Activated CD8-positive, alpha-beta memory T cell treated with anti-CD3 and anti-CD28 coated beads for 48 hours (primary cell): ENCODE measurements at places on chromosomes 16 and 17.

GRCh38 chr17:71870546-71870862 is 250.3 kb upstream of the SOX9 start:
- no peak for DNase-seq

DNA sequence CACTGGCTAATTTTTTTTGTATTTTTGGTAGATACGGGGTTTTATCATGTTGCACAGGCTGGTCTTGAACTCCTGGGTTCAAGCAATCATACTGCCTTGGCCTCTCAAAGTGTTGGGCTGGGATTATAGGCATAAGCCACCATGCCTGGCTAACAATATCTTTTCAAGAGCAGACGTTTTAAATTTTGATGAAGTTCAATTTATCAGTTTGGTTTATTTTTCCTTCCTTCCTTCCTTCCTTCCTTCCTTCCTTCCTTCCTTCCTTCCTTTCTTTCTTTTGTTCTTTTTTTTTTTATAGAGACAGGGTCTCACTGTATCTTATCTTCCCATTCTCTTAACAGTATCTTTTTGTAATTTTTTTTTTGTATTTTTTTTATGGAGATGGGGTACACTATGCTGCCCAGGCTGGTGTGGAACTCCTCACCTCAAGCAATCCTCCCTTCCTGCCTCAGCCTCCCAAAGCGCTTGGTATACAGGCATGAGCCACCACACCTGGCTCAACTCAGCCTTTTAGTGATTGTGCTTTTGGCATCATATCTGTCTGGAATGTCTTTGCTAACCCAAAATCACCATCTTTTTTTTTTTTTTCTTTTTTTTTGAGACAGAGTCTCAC is 13.6 kb upstream of the GIP start:
- no peak for DNase-seq

GRCh38 chr17:29933379-29933778 is 3.4 kb upstream of the SSH2 start:
- DNase-seq: no peak

DNA sequence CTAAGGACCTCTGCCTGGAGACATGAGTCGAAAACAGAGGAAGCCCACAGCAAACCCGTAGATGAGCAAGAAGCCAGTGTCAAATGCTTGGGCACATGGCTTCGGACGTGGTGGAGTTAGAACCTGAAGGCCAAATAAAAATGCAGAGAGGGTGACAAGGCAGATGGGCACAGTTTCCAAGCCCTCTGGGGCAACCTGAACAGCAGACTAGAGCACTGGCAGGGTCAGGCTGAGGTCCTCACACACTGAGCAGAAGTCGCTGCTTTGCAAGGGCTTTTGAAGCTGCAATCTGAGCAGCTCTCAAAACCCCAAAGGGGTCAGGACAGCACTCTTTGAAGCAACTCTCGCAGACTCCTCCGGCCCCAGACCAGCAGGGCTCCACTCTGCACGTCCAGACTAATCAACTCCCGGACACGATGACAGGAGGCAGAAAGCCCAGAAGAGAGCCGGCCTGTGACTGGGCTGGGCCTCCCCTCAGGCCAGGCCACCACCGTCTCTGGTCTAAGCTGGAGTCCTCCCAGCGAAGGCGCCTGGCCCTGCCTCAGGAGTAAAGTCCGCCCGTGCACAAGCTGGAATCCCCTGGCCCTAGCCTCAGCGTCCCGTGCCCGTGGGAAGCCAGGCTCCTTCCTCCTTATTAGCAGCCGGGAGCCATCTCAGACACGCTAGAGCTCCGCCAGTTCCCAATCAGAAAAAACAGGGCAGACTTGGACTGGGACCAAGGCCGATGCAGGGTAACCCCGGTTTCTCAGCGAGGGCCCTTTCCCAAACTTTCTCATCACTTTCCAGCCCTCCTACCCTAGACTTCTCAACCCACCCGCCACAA is 924 bp downstream of the SMARCD2 start:
- DNase-seq: no peak

DNA sequence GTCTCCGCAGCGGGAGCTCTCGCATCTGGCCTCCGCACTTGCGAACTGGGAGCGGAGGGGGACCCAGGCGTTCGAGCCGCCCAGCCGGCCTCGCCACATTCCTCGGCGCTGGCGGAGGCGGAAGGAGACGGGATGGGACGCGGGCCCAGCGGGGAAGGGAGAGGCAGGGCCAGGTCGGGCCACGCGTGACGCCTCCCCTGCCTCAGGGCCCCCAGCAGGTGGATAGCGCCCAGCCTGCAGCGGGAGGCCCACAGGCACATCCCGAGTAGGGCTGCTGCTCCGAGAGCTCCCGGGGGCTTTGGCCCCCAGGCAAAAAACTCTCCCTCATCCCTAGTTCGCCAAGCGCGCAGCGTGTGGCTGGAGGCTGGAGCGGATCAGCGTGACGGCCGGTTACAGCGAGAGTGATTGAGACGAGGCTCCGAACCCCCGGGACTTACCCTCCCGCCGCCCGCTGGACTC is 800 bp downstream of the PLEKHH3 start:
- DNase-seq: no peak

DNA sequence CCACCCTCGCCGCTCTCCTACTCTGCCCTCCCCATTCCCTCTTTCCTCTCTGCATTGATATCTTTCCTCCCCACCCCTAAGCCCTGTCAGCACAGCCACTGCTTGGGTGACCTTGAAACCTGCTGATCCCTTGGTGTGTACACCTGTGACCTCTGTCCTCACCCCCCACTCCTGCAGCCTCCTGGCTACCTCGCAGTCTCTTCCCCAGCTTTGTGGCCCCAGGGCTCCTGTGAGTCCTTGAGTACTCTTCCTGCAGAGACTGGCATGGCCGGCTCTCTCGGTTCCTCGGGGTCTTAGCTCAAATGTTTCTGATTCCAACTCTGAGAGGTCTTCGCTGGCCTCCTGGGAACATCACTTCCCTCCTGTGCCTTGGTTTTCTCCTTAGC is 31.7 kb downstream of the ADCY7 start:
- DNase-seq: no peak

- no peak for DNase-seq
Observed at GRCh38 chr16:854808-855410, 54.4 kb upstream of the GNG13 start.

- no peak for DNase-seq
Observed at GRCh38 chr17:81984773-81985410, 7.5 kb downstream of the ASPSCR1 start.

- DNase-seq: no peak
Observed at GRCh38 chr16:66049865-66050264, 316.6 kb upstream of the CDH5 start.

DNA sequence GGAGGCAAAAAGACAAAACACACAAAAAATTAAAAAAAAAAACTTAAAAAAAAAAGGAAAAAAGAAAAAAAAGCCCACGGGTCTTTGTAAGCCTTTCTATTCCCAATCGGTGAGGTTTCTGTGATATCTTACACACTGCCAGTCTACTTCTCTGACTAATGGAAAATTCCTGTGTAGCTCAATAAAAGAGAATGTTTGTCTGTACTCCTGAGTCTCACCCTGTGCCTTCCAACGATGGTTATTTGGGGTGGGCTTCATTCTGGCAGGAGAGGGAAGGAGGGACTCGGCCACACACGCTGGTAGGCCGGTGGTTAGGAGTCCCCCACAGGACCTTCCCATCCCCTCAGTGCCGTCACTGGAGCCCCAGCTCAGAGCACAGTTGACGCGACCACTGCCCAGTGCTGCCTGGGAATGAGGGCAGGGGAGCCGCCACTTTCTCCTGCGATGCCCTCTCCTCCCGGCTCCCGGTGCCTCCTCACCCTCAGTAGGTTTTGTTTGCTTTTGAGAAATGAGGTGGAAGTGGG is 68.0 kb downstream of the AMFR start:
- no peak for DNase-seq

DNA sequence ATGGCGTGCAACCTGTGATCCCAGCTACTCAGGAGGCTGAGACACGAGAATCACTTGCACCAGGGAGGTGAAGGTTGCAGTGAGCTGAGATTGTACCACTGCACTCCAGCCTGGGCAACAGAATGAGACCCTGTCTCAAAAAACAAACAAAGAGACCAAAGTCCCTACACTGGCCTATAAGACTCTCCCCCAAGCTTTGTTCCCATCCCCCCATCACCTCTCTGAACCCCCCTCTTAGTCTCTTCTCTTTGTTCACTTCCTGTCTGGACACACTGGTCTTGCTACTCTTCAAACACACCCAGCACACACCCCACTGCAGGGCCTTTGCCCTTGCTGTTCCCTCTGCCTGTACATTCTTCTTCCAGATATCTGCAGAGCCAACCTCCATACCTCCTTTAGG is 7.8 kb upstream of the SCNN1B start:
- DNase-seq: no peak

- no peak for DNase-seq
Observed at GRCh38 chr16:77470851-77471250, 36.0 kb upstream of the ADAMTS18 start.

GRCh38 chr16:63239065-63239570 is 1202.9 kb upstream of the CDH8 start:
- DNase-seq: no peak

- no peak for DNase-seq
Observed at GRCh38 chr17:66577041-66577440, 257.9 kb upstream of the CACNG5 start.

- DNase-seq: no peak
Observed at GRCh38 chr16:31696968-31697743, 169.5 kb downstream of the AHSP start.

DNA sequence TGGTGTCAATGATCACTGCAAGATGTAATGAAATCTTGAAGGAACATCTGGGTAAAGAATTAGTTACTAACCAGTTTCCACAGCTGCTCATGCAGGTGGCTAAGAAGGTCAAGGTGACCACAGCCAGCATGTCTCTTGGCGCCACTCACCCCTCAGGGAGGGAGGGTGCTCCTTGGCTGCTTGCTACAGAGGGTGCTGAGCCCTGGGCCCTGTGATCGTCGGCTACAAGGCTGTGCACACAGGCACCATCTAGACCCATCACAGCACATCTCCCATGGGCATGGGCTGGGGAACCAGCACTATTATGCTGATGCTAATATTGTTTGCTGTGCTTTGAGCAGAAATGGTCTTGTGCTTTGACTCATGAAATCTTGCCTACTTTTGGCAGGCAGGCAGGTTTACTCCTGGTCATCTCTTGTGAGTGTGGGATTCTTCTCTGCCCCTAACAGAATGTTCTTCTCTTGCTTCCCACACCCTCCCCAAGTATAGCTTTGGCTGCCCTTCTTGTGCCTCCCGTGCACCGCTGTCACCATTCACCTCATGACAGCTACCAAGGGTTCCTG is 36.4 kb downstream of the TXNDC11 start:
- no peak for DNase-seq

DNA sequence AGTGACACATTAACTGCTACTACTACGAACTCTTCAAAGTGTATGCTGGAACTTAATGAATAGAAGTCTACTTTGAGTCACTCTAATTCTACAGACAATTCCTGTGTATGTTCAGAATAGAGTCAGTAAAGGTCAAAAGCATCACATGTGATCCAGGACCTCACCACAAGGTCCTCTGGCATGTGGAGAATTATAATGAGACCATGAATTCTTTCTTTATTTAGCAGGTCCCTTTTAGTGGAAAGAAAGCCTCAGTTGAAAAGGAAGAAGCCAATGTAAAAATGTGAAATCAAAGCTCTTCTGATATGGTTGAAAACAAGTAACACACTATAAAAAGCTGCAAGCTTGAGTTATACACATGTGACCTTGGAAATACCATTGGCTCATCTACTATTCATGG is 1612.1 kb upstream of the GOT2 start:
- no peak for DNase-seq

DNA sequence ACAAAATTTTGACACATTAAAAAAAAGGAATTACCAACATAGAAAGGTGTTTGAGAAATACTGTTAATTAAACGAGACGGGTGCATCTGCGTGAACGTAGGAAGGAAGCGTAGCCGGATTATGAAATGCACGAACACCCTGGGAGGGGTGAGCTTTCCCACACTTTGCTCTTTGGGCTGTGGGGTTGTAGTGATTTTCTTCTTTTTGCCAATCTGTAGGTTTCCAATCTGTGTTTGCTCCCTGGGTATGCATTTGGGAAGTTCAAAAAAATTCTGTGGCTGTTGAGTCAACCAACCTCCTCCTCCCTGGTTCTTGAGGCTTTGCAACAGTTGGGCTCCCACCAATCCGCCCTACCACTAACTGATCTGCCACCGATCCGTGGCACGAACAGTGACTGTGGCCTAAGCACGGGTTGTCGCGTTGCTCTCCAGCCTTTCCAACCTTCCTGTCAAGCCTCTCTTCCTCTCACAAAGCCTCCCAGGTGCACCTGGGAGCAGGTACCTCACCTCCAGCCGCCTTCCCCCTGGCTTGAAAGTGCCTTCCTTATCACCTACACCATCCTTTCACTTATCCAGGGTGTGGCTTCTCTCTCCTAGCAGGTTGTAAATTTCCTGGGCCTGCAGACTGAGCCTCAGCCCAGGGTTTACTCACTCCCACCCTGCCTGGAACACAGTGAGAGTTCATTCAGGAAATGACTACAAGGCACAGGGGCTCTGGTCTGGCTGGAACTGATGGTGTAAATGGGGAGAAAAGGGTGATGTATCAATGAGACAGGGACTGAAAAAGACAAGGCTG is 16.6 kb downstream of the RTN4RL1 start:
- DNase-seq: no peak

GRCh38 chr17:40322358-40323315 is 13.7 kb downstream of the RARA start:
- DNase-seq: peak; percentile 74

DNA sequence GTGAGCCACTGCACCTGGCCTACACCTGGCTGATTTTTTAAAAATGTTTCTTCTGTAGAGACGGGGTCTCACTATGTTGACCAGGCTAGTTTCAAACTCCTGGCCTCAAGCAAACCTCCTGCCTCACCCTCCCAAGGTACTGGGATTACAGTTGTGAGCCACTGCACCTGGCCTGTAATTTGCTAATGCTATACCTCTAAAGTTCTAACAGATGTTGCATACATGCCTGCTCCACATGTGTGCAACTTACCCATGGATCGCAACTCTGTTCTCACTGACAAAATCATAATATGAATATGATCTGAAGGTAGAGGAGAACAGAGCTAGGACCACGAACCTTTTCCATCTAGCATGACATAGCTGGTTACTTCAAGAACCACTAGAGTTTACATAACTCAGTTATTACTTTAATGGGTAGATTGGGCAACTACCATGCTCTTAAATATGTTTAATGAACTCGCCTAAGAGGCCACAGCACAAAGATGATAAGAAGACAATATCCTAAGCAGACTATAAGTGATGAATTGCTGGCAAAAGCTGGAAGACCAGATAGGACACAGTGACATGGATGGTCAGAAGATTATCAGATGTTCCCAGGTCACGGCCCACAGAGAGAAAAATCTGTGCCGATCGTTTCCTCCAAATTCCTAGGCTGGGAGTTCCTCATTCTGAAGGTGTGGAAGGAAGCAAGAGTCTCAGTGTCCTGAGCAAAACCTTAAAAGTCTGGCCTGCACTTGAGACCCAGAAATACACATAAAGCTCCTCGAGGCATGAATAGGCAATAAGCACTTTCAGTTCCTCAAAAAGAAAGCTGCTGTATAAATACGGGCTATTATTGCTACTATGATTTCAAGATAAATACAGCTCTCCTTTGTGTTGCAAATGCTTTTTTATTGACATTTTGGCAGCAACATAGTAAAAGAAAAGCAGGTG is 53.6 kb upstream of the ICAM2 start:
- DNase-seq: no peak
